ENCODE measurements at places on chromosomes 13 and 19. TPM values are rescaled to one million over a fixed set of nuclear protein-coding genes. Genes with fewer than 3 reads are reported as not detected.

Gene GRK1
- total RNA-seq, result not detected

Gene IER2
- total RNA-seq, result 14.8 TPM

DNA sequence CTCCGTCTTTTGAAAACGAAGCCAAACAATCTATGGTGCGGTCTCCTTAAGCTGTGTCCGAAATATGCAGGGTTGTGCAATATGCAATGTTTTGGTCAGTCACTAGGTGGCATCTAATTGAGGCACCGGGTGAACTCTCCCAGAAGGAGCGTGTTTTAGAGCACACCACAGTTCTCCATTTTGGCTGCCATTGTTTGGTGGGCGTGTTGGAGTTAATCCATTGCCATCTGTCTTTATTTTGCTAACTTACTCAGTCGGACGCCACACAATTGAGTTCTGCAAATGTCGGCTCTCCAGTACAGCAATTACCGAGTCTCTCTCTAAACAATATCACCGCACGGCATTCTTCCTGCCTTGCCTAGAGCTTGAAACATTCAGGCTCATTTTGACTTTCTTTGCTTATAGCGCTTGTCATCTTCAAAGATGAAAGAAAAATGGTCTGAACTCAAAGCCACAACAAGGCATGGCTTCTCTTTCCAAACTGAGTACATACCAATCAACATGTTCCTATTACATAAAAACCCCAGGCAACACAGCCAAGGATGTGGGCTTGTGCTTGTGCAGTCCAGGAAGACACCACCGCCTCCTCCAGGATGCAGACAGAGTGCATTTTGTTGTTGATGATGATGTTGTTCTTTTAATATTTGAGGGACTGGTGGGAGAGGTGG, 182.0 kb upstream of the SERP2 start:
- no peak for DNase-seq
- H3K36me3 ChIP-seq, result no peaks in the 10 kb centered on the region
- peaks cover 10% of the 10 kb centered on the region for H3K4me1 ChIP-seq
- H3K27ac ChIP-seq, result no peak overlapping the region
- peak overlapping the region; percentile 52 for H3K4me3 ChIP-seq

GRCh38 chr13:80336776-80337287, 4.1 kb downstream of the SPRY2 start:
- H3K36me3 ChIP-seq, result peaks cover 21% of the 10 kb centered on the region
- H3K4me1 ChIP-seq, result peaks cover 19% of the 10 kb centered on the region
- peak overlapping the region; percentile 96 for H3K27ac ChIP-seq
- H3K27me3 ChIP-seq, result no peaks in the 10 kb centered on the region
- peak overlapping the region; percentile 93 for H3K4me3 ChIP-seq

Gene ZNF534
- not detected for total RNA-seq

DNA sequence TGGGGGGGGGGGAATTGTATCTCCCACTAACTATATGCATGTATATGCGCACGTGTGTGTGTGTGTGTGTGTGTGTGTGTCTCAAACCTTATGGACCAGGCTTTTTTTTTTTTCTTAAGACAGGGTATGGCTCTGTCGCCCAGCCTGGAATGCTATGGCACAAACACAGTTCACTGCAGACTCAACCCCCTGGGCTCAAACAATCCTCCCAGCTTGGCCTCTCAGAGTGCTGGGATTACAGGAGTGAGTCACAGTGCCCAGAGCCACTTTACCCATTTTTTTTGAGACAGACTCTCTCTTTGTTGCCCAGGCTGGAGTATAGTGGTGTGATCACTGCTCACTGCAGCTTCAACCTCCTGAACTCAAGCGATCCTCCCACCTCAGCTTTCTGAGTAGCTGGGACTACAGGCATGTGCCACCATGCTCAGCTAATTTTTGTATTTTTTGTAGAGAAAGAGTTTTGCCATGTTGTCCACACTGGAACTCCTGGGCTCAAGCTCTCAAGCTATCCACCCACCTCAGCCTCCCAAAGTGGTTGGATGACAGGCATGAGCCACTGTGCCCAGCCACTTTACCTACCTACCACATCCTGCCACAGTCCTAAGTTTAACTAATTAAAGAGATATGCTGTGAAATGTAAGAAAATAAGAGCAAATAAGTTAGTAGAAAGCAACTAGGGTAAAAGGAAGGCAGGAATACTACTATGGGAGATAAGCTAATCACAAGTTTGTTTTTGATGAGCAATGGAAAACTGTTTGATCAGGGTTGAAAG, 2.4 kb downstream of the ZMYM5 start:
- peaks cover 18% of the 10 kb centered on the region for H3K4me1 ChIP-seq
- H3K36me3 ChIP-seq, result peaks cover 20% of the 10 kb centered on the region
- H3K4me3 ChIP-seq, result peak overlapping the region; percentile 44
- peak; percentile 83 for DNase-seq
- H3K27ac ChIP-seq, result peak overlapping the region; percentile 45

DNA sequence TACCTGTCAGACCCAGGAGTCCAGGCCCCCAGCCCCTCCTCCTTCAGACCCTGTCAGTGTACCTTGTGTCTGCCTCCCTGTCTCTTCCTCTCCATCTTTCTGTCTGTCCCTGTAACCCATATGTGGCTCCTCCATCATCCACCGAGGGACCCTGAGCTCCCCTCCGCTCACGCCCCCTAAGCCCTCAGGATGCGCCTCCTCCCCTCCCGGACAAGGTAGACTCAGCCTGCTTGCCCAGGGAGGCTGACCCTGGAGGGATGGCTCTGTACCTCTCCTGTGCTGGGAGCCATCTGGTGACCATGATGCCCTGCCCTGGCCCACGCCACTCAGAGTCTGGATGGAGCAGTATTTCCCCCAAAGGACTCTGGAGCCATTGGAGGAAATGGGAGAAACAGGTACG, 1.0 kb upstream of the CAPN12 start:
- H3K4me1 ChIP-seq, result no peaks in the 10 kb centered on the region
- H3K27ac ChIP-seq, result no peak overlapping the region
- peak; percentile 69 for DNase-seq
- no peaks in the 10 kb centered on the region for H3K36me3 ChIP-seq

GRCh38 chr13:42354241-42355091, 82.5 kb downstream of the AKAP11 start:
- peaks cover 12% of the 10 kb centered on the region for H3K4me1 ChIP-seq
- no peaks in the 10 kb centered on the region for H3K27me3 ChIP-seq
- DNase-seq, result peak; percentile 25

Gene ASPDH
- not detected for total RNA-seq

- no peaks in the 10 kb centered on the region for H3K4me1 ChIP-seq
- no peak for DNase-seq
- no peak overlapping the region for H3K27ac ChIP-seq
- H3K27me3 ChIP-seq, result no peaks in the 10 kb centered on the region
- no peaks in the 10 kb centered on the region for H3K36me3 ChIP-seq
- no peak overlapping the region for H3K4me3 ChIP-seq
Observed at GRCh38 chr13:88217372-88217771, 546.2 kb downstream of the SLITRK5 start.

Gene SIGLEC12
- under 0.01 TPM for total RNA-seq

- H3K27ac ChIP-seq, result no peak overlapping the region
- DNase-seq, result no peak
- H3K4me1 ChIP-seq, result no peaks in the 10 kb centered on the region
- H3K27me3 ChIP-seq, result peaks cover 55% of the 10 kb centered on the region
- H3K36me3 ChIP-seq, result no peaks in the 10 kb centered on the region
- no peak overlapping the region for H3K4me3 ChIP-seq
Observed at GRCh38 chr19:46144756-46145155, 3.3 kb upstream of the IGFL2 start.

DNA sequence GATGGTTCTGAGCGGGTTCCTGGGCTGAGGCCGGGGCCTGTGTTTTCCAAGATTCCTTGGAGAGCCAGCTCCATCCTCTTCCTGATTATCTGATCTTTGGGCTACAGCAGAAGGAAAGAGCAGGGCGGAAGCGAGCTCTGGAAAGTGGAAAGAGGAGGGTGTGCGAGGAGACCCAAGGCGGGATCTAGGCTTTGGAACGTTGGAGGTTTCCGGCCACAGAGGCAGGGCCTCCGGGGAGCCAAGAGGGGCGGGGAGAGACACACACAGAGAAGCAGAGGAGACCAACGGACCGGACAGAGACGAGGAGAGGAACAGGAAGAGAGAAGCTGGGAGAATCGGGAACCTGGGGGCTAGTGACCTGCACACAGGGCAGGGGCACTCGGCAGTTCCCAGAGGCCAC, at the start of gene CLEC11A:
Gene CLEC11A (plus strand): TSS at position 296 of the 400 bp plus-strand sequence. CDS start 162 bp downstream, outside the sequence.
- no peaks in the 10 kb centered on the region for H3K27me3 ChIP-seq
- H3K4me3 ChIP-seq, result peak within 1 kb of the TSS; percentile 85
- H3K36me3 ChIP-seq, result peaks cover 12% of the 10 kb centered on the region
- peak; percentile 98 for DNase-seq
- H3K27ac ChIP-seq, result peak within 1 kb of the TSS; percentile 65
- peaks cover 36% of the 10 kb centered on the region for H3K4me1 ChIP-seq

- H3K4me1 ChIP-seq, result no peaks in the 10 kb centered on the region
- H3K27ac ChIP-seq, result no peak overlapping the region
- no peaks in the 10 kb centered on the region for H3K27me3 ChIP-seq
- no peaks in the 10 kb centered on the region for H3K36me3 ChIP-seq
- H3K4me3 ChIP-seq, result no peak overlapping the region
- DNase-seq, result no peak
Observed at GRCh38 chr19:30314805-30315155, 57.4 kb upstream of the ZNF536 start.

- H3K4me1 ChIP-seq, result no peaks in the 10 kb centered on the region
- no peaks in the 10 kb centered on the region for H3K27me3 ChIP-seq
- no peak for DNase-seq
- no peaks in the 10 kb centered on the region for H3K36me3 ChIP-seq
- H3K27ac ChIP-seq, result no peak overlapping the region
Observed at GRCh38 chr13:51921790-51922740, 60.3 kb downstream of the CCDC70 start.

Gene GARIN5A
- total RNA-seq, result 0.29 TPM

- H3K36me3 ChIP-seq, result no peaks in the 10 kb centered on the region
- H3K27ac ChIP-seq, result no peak overlapping the region
- peaks cover 15% of the 10 kb centered on the region for H3K27me3 ChIP-seq
- H3K4me3 ChIP-seq, result no peak overlapping the region
Observed at GRCh38 chr13:109700176-109700575, 86.2 kb downstream of the IRS2 start.

- H3K4me3 ChIP-seq, result no peak overlapping the region
- no peak for DNase-seq
- no peaks in the 10 kb centered on the region for H3K27me3 ChIP-seq
- no peaks in the 10 kb centered on the region for H3K36me3 ChIP-seq
Observed at GRCh38 chr13:30088312-30088855, 219.0 kb downstream of the KATNAL1 start.

Gene CBARP
- total RNA-seq, result 2.9 TPM

Gene TPTE2
- total RNA-seq, result not detected

Gene ZNF850
- 3.2 TPM for total RNA-seq

- DNase-seq, result no peak
- no peak overlapping the region for H3K4me3 ChIP-seq
Observed at GRCh38 chr13:93951108-93951507, 528.4 kb downstream of the DCT start.

Gene SLITRK6
- total RNA-seq, result 0.29 TPM

GRCh38 chr13:90222758-90223157, 1124.7 kb upstream of the MIR17HG start:
- H3K27ac ChIP-seq, result no peak overlapping the region
- H3K4me3 ChIP-seq, result no peak overlapping the region
- no peaks in the 10 kb centered on the region for H3K36me3 ChIP-seq
- no peaks in the 10 kb centered on the region for H3K4me1 ChIP-seq

Gene IFNL1
- total RNA-seq, result not detected

Gene GDF15
- total RNA-seq, result 74.2 TPM

Gene GNA15
- total RNA-seq, result not detected

DNA sequence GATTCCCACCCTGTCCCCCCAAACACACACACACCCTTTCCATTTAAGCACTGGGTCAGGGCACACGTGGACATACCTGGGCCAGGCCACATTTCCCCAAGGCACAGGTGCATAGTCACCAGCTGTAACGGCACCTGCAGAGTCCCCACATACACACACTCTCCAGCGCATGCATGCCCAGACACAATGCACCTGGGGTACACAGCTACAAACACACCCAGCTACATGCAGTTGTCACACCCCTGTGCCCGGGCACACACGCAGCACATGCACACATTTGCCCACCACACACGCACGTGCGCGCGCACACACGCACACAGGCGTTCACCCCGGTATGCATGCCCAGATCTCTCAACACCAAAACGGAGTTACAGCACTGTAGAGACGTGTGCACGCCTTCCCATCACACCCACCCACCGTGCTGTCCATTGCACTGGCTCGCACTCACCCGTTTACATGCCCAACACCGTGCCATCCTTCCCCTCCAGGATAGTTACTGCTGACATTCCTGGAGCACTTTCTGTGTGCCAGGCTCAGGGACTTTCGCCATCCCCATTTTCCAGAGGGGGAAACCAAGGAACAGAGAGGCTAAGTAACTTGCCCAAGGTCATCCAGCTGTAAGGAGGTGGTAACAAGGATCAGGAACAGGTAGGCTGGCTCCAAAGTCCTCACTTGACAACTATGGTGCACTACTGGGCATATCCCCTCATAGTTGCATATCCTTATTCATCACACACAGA, 749 bp upstream of the SHANK1 start:
- DNase-seq, result peak; percentile 90
- peaks cover 28% of the 10 kb centered on the region for H3K4me1 ChIP-seq
- no peak overlapping the region for H3K27ac ChIP-seq
- H3K27me3 ChIP-seq, result no peaks in the 10 kb centered on the region
- H3K4me3 ChIP-seq, result no peak overlapping the region

- DNase-seq, result no peak
- H3K4me3 ChIP-seq, result no peak overlapping the region
- no peaks in the 10 kb centered on the region for H3K36me3 ChIP-seq
Observed at GRCh38 chr13:67713571-67713970, 483.4 kb upstream of the PCDH9 start.

Gene LGALS14
- total RNA-seq, result not detected

DNA sequence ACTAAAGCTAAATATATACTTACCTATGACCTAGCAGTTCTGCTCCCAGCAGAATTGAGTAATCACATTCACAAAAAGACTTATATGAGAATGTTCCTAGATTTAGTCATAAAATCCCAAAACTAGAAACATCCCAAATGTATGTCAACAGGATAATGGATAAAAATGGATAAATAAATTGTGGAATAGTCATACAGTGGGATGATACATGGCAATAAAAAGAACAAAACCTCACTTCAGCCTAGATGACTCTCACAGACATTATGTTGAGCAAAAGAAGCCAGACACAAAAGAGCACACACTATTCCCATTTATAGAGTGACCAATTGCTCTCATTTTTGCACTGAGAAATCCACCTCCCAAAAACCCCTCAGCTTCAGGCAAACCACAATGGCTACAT, 352.4 kb upstream of the HTR2A start:
- no peaks in the 10 kb centered on the region for H3K36me3 ChIP-seq
- peaks cover 10% of the 10 kb centered on the region for H3K4me1 ChIP-seq
- H3K27me3 ChIP-seq, result no peaks in the 10 kb centered on the region
- no peak overlapping the region for H3K27ac ChIP-seq

All from osteoblast (primary cell).